ENCODE measurements at places on chromosomes 7 and 10. TPM values are rescaled to one million over a fixed set of nuclear protein-coding genes. Genes with fewer than 3 reads are reported as not detected.

Gene HOXA11
- 0.09 TPM for total RNA-seq

Gene OR9A2
- not detected for total RNA-seq

Gene HYAL4
- total RNA-seq = under 0.01 TPM

Gene UBE3C
- total RNA-seq = 83.9 TPM

Gene TSPAN13
- total RNA-seq = 19.5 TPM

Gene HOGA1
- 0.09 TPM for total RNA-seq
